ENCODE measurements at places on chromosomes 6 and 20.
A peak's percentile ranks its signal among the peaks of the same experiment; 100 is the strongest.

GRCh38 chr20:44494266-44494665, 18.6 kb downstream of the TTPAL start:
- DNase-seq = no peak

DNA sequence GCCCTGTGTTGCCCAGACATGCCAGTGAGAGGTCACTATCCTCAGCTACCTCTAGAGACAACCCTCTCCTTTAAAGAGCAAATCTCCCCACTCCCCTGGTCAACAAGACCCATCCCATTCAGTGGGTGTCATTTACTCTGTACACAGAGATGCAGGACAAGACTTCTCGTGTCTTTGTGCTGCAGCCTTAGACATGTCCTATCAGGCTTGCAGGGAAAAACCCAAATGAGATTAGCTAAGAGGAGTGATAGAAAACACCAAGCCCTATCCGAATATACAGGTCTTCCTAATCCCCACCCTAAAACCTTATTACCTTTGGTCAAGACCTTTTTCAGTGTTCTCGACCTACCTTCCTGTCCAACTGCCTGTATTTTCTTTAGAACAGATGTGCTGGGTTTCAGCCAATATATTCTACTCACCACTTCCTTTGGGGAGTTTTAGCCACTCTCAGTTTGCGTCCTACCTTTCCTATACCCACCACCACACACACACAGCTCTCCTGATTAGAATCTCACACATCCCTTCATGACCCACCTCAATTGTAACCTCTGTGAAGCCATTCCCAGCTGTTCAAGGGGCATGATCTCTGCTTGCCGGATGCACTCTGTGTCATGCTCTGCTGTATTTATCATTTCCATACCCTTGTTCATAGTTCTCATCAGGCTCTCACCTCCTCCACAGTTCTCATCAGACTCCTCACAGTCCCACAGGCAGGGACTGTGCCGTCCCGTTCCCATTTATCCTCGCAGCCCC, 39.7 kb downstream of the TRAM2 start:
- DNase-seq = no peak

DNA sequence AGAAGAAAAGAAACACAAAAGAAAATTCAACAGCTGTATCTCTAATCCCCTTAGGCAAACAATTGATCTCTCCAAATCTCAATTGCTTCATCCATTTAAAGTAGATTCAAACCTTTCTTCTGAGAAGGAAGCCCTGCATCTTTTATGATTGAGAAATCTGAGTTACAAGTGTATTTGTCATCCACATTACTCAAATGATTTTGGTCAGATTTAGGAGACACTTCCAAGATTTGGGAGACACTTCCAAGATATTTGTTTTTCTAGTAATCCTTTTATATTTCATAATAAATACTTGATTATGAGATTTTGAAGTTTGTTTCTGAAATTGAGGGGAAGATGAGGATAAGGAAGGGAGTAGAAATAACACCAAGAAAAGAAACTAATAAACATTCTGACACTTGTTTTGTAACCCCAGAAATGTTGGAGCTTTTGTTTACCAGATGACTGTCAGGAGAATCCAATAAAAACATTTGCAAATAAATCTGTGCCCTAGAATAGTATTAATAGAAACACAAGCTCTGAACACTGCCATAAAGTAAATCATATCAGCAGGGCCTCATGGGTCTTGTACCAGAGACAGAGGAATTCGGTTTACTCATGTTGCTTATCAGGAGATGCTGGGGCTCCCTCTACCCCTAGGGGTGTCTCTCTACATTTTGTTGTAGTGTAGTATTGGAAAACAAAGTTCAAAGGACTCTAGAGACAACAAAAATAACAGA, 314.3 kb upstream of the NT5E start:
- no peak for DNase-seq

DNA sequence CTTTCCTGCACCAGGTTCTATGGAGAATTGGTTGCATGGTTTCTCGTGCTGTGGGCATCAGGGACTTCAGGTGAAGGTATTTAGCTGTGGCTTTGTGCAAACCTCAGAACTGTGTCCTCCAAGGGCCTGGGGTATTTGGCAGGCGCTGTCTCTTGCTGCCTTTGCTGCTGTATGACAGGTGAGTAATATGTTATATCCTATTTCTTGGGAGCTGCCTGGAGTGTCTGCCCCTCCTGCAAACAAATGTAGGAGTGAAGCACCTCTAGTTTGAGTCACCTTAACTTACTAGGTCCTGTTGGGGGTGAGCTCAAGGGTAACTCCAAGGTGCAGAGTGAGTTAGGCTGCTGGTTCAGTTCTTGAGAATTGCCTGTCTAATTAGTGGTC, 177.7 kb upstream of the RNF24 start:
- DNase-seq = no peak

DNA sequence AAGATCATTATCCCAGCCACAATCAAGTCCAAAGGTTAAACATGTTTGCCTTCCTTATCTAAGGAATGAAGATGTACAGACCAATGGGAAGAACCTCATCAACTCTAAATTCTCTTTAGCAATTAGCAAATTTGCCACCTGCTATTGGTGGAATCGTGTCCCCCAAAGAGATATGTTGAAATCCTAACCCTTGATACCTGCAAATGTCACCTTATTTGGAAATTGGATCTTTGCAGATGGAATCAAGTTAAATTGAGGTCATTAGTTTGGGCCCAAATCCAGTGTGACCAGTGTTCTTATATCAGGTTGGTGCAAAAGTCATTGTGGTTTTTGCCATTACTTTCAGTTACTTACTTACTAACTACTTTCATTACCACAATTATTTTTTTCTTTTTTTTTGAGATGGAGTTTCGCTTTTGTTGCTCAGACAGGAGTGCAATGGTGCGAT, 31.3 kb downstream of the KLHL31 start:
- DNase-seq = no peak

DNA sequence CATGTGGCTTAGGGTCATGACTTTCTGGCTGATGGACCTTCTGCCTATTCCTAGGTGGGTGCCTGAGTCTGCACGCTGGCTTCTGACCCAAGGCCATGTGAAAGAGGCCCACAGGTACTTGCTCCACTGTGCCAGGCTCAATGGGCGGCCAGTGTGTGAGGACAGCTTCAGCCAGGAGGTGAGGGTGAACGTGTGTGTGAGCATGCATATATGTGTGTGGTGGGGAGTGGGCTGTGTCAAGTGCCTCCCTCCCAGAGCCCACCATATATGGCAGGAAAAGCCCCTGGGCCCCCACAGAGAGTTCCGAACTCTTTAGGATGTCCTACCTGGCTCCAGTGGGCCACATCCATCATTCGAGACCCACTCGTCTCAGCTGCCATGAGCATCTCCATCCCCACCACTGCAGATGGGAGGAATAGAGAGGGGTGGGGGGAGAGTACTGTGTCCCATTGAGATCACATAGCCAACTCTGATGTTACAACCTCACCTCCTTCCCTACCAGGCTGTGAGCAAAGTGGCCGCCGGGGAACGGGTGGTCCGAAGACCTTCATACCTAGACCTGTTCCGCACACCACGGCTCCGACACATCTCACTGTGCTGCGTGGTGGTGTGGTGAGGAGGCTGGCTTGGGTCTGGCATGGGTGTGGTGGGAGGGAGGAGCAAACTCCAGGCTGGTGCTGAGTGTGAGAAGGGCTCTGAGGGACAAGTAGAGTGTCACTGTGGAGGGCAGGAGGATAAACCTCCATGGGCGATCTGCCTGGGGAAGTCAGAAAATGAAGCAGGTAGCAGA, 3.2 kb downstream of the SLC22A7 start:
- no peak for DNase-seq

- DNase-seq = no peak
Measured at GRCh38 chr6:70797625-70798024, 129.9 kb downstream of the SMAP1 start.

DNA sequence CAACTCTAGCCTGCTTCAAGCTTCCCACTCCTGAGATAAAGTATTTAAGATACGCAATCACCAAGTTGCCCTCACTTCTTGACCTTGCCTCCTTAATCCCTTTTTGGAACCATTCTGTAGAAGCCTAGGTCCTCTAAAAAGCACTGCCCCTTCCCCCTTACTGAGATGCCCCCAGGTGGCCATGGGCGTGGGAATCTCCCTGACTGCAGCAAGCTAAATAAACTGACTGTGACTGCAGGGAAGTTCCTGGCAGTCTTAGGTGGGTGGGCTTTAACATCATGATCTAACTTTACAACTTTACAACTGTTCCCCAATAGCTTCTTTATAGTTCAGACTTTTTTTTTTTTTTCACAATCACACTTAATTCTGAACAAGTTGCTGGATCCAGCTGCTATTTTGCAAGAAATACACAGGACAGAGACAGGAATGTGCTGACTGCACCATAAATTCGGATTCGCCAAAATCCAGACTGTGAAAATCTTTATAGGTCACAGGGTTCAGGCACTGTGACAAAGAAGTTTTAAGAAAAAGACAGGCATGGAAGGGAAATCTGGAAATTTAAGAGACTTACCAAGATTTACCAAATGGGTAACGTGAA, 344.2 kb upstream of the SULF2 start:
- no peak for DNase-seq

GRCh38 chr6:169530752-169531123, 171.1 kb downstream of the WDR27 start:
- DNase-seq = no peak

GRCh38 chr6:15924893-15925292, 204.0 kb upstream of the MYLIP start:
- no peak for DNase-seq

GRCh38 chr20:24027229-24027628, 38.6 kb upstream of the GGTLC1 start:
- DNase-seq = peak; percentile 46

All from stimulated activated CD8-positive, alpha-beta memory T cell treated with anti-CD3 and anti-CD28 coated beads, Interleukin-2, amount 100 ng/mL, for 1 hour (primary cell).